SJCRH30 (cell line): ENCODE measurements at places on chromosomes 6 and 20. TPM values are rescaled to one million over a fixed set of nuclear protein-coding genes. Genes with fewer than 3 reads are reported as not detected.

- no peak overlapping the region for H3K27ac ChIP-seq
- peaks cover 7% of the 10 kb centered on the region; the same call in 1 of the 2 replicates for H3K27me3 ChIP-seq
- no peak for DNase-seq
- H3K4me1 ChIP-seq: no peaks in the 10 kb centered on the region
- no peak overlapping the region for H3K4me3 ChIP-seq
Measured at GRCh38 chr20:40925829-40926510, 102.7 kb upstream of the TOP1 start.

GRCh38 chr20:52948491-52948890 lies 23.7 kb upstream of the TSHZ2 start:
- H3K36me3 ChIP-seq: no peaks in the 10 kb centered on the region
- DNase-seq: no peak
- no peak overlapping the region for H3K4me3 ChIP-seq
- no peak overlapping the region for H3K27ac ChIP-seq
- no peaks in the 10 kb centered on the region for H3K4me1 ChIP-seq
- H3K27me3 ChIP-seq: peaks cover 6% of the 10 kb centered on the region

Gene SPEF1
- 0.08 and 0.16 TPM in 2 replicates for total RNA-seq

Gene OTOR
- total RNA-seq: not detected in 2 replicates

- H3K4me3 ChIP-seq: no peak overlapping the region
- H3K36me3 ChIP-seq: no peaks in the 10 kb centered on the region
- H3K4me1 ChIP-seq: peaks cover 10% of the 10 kb centered on the region; the same call in 1 of the 2 replicates
- H3K27me3 ChIP-seq: no peaks in the 10 kb centered on the region
- no peak overlapping the region for H3K27ac ChIP-seq
Measured at GRCh38 chr6:157849288-157850017, 26.4 kb downstream of the SNX9 start.

DNA sequence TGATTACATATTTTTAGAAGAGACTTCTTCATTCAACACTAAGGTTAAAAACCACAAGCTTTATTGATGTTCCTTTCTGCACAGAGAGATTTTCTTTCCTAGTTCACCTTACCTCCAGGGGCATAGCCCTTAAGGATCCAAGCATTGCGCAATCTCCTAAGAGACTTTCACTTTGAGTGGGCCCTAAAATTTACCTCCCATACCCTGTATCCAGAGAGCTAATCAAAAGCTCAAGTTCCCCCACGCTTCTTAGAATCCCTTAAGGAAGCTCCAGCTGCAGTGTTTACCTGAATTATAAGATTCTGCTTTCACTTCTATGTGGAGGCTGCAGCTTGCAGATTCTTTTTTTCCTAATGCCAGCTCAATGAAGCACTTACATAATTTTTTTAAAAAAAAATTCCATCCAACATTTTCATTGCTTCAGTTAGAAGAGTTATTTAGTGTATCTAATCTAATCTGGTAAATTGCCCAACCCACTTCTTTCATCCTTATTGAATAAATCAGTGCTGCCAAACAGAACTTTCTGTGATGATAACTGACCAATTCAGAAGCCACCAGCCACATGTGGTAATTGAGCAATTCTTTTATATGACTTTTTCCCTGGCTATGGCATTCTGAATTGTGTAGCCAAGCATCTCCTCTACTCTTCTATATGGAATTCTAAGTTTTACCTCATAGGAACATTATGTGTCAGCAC lies 24.6 kb upstream of the SPTLC3 start:
- no peak overlapping the region for H3K4me3 ChIP-seq
- no peaks in the 10 kb centered on the region for H3K4me1 ChIP-seq
- H3K27me3 ChIP-seq: no peaks in the 10 kb centered on the region
- H3K27ac ChIP-seq: no peak overlapping the region
- H3K36me3 ChIP-seq: no peaks in the 10 kb centered on the region
- DNase-seq: no peak

- peak overlapping the region; percentile 91 for H3K27ac ChIP-seq
- DNase-seq: no peak
- H3K36me3 ChIP-seq: no peaks in the 10 kb centered on the region
- peaks cover 38% of the 10 kb centered on the region for H3K4me1 ChIP-seq
Measured at GRCh38 chr6:4512051-4512471, 264.1 kb upstream of the CDYL start.

DNA sequence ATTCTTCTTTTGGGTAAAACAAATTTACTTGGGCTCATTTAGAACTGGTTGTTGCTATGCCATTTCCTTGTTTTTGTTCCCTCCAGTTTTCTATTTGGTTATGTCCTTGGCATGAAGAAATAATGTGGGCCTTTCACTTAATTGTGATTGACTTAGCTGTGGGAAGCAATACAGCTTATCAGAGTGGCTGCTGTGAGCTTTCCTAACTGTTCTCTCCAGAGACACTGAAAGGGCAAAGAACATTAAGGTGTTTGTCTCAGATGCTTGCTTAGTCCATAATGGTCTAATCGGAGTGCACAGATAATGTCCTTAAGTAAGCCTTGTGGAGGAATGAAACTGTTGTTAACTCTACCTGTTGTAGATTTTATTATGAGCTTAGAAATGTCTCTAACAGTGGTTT lies 56.6 kb downstream of the SH3BGRL2 start:
- H3K36me3 ChIP-seq: no peaks in the 10 kb centered on the region
- no peaks in the 10 kb centered on the region for H3K4me1 ChIP-seq
- H3K4me3 ChIP-seq: no peak overlapping the region
- H3K27ac ChIP-seq: no peak overlapping the region

DNA sequence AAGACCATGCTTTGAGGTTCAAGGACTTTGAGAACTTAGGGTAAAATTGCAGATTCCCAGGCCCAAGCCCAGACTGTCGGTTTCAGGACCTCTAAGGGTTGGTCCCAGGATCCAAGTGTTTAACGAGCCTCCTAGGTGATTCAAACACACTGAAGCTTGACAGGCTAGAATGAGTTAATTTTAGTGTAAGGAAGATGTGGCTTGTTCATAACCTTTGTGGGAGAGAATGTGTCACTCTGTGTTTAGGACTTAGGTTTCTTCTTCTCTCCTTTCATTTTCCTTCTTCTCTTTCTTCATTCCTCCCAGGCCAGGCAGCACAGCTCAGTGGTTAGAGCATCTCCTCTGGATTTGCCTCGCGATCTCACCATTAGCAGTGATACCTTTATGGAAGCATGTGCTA lies 104.8 kb upstream of the KCNG1 start:
- H3K27ac ChIP-seq: no peak overlapping the region
- no peak overlapping the region for H3K4me3 ChIP-seq
- peaks cover 31% of the 10 kb centered on the region for H3K27me3 ChIP-seq

Gene ABHD16B
- total RNA-seq: not detected in 2 replicates

GRCh38 chr6:2593167-2593566 lies 157.6 kb downstream of the MYLK4 start:
- H3K27ac ChIP-seq: no peak overlapping the region
- no peak overlapping the region for H3K4me3 ChIP-seq
- no peak for DNase-seq

- no peak overlapping the region for H3K4me3 ChIP-seq
- H3K36me3 ChIP-seq: peaks cover 48% of the 10 kb centered on the region
- no peaks in the 10 kb centered on the region for H3K27me3 ChIP-seq
- H3K27ac ChIP-seq: no peak overlapping the region
Measured at GRCh38 chr20:58447511-58448391, 58.7 kb downstream of the VAPB start.

Gene GZF1
- 31.8 and 32.2 TPM in 2 replicates for total RNA-seq

Gene SIRPD
- not detected in 2 replicates for total RNA-seq

Gene FUCA2
- 38.4 and 40.3 TPM in 2 replicates for total RNA-seq

GRCh38 chr6:153437193-153437592 lies 306.1 kb upstream of the RGS17 start:
- no peak overlapping the region for H3K4me3 ChIP-seq
- H3K4me1 ChIP-seq: peaks cover 11% of the 10 kb centered on the region
- no peaks in the 10 kb centered on the region for H3K36me3 ChIP-seq

Gene ADGRF5
- 0.30 and 0.35 TPM in 2 replicates for total RNA-seq
